H1 (cell line): ENCODE measurements at places on chromosomes 11 and 22.

DNA sequence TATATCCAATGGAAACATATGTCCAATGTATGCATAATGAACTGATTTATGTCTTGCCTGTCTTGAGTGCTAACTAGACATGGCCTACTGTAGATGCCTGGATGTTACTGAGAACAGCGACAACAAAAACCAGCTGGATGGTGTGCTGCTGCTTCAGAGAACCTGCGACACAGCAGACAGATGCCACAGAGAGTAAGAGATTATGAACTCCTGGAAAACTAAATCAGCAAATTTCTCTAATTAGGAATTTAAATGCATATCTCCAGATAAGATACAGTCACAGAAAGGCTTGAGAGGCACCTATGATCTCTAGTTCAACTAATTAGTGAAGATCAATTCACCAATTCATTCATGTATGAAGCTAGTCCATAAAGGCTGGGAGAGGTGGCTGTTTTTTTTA is 1508.0 kb upstream of the TENM4 start:
- DNase-seq: no peak
- no peak overlapping the region for H3K27ac ChIP-seq
- H3K4me1 ChIP-seq: no peaks in the 10 kb centered on the region
- no peaks in the 10 kb centered on the region for H3K27me3 ChIP-seq

GRCh38 chr11:9231848-9232177 is 33.3 kb downstream of the DENND5A start:
- H3K36me3 ChIP-seq: no peaks in the 10 kb centered on the region
- peaks cover 13% of the 10 kb centered on the region for H3K27me3 ChIP-seq
- H3K27ac ChIP-seq: no peak overlapping the region
- H3K4me3 ChIP-seq: no peak overlapping the region
- no peak for DNase-seq
- H3K4me1 ChIP-seq: peaks cover 23% of the 10 kb centered on the region

GRCh38 chr11:122559734-122560382 is 95.7 kb upstream of the UBASH3B start:
- peak overlapping the region; percentile 71 for H3K4me3 ChIP-seq
- H3K27me3 ChIP-seq: peaks cover 5% of the 10 kb centered on the region; the same call in 1 of the 2 replicates
- no peaks in the 10 kb centered on the region for H3K36me3 ChIP-seq

GRCh38 chr11:71995726-71996291 is 2.9 kb upstream of the IL18BP start:
- DNase-seq: no peak
- no peak overlapping the region for H3K27ac ChIP-seq
- no peaks in the 10 kb centered on the region for H3K27me3 ChIP-seq
- H3K4me1 ChIP-seq: no peaks in the 10 kb centered on the region

- H3K4me3 ChIP-seq: no peak overlapping the region
- H3K4me1 ChIP-seq: no peaks in the 10 kb centered on the region; the same call in 1 of the 2 replicates
- no peak overlapping the region for H3K27ac ChIP-seq
- DNase-seq: no peak
- no peaks in the 10 kb centered on the region for H3K27me3 ChIP-seq
Measured at GRCh38 chr22:49616356-49617231, 211.1 kb downstream of the BRD1 start.

GRCh38 chr11:64851831-64852351 is 7.4 kb upstream of the CDC42BPG start:
- H3K27me3 ChIP-seq: no peaks in the 10 kb centered on the region
- DNase-seq: no peak
- H3K4me3 ChIP-seq: no peak overlapping the region
